ENCODE measurements at places on chromosomes 12 and 14.

GRCh38 chr12:112354399-112354798 lies 27.8 kb downstream of the HECTD4 start:
- DNase-seq: no peak

DNA sequence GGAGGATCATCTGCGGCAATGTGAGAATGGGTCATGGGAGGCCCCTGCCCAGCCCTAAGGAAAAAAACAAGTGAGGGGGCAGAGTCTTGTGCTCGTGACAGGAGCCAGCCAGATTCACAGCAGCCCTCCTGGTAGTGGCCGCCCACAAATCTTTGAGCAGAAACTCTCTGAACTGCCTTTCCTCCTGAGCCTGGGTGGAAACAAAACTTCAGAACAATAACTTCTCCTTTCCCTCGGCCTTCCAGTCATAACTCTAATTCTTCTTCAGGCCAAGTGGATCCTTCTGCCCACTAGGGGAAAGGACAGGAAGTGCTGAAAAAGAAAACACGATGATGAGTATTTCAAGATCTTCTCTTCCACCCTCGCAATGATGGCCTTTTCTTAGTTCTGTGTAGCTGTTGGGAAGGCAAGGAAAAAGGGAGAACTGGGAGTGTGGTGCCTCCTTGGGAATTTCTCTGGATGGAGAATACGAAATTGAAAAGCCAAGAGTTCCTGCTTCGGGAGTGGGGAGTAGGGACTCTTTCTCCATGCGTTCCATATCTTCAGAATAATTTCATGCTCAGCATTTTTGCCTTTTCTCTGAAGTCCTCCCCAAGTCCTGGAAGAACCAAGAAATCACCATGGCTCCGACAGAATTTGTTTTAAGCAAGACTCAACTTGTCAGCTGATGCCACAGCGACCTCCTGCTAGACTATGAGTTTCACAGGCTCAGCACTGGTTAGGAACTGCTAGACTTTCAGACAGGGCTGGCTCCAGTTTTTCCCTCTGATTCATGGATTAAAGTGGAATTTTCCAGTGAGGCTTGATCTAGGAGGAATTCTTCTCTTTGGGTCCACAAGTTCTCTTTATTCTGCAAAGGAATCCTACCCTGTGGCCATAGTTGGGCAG lies 188.9 kb downstream of the CAND1 start:
- no peak for DNase-seq

DNA sequence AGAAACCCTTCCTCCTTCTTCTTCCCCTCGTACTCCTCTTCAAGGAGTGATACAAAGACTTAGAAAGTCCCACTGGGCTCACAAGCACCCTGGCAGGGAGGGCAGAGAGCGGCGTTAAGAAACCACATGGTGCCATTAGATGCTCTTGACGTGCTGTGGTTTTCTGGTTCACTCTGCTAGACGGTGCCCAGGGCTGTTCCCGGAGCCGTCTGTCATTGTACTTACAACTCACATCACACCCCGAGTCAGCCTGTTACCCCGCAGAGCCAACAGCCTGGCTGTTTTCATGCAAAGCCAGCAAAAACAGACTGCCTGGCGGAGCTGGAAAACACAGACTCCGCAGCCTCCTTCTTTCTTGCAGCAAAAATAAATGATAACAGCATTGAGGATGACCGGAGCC lies 232.6 kb upstream of the TBX3 start:
- DNase-seq: no peak

DNA sequence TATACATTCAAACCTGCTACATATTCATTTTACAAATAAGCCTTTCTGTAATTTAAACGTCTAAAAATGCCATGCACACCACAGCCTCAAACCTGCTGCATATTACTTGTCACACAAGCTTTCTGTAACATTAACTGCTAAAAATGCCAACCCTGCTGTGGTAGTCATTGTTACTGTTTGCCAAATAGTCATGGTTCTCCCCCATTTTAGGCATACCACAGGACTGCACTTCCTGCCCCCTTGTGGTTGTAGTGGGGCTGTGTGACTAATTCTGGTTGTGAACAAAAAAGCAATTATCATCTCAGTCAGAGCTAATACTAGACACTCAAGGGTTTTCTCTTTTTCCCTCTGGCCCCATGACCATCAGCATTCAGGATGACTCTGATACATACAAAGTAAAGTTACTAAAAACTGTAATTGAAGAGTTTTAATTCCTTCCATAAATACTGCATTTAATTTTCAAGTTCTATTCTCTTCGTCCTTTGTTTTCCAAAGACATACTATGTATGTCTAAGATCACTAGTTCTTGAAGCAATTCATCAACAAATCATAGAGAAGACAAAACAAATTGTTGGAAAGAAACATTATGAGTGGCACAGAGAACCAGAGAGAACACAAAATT lies 5.7 kb upstream of the SLC35F4 start:
- no peak for DNase-seq

- DNase-seq: peak; percentile 21
These were observed 9.5 kb downstream of the CLIP1 start for GRCh38 chr12:122412851-122413433.

DNA sequence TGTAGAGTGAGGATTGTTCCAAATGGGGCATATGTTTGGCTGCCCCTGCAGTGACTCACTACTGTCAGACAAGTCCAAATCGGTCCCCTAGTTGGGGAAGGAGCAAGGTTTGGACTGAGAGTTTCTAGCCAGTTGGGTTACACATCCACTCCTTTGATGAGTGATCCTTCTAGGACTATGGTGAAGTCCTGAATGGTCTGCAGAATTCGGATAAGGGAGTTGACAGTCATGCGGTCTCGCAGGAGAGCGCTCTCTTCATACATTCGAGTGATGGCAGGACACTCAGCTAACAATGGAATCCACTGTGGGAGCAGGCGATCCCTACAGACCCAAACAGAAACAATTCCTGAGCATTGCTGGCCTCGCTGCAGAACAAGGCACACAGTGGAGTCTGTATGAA lies 61.5 kb upstream of the SINHCAF start:
- DNase-seq: no peak

GRCh38 chr12:61667676-61668075 lies 592.5 kb upstream of the USP15 start:
- no peak for DNase-seq

GRCh38 chr12:92552412-92553108 lies 150.2 kb upstream of the PLEKHG7 start:
- DNase-seq: no peak

DNA sequence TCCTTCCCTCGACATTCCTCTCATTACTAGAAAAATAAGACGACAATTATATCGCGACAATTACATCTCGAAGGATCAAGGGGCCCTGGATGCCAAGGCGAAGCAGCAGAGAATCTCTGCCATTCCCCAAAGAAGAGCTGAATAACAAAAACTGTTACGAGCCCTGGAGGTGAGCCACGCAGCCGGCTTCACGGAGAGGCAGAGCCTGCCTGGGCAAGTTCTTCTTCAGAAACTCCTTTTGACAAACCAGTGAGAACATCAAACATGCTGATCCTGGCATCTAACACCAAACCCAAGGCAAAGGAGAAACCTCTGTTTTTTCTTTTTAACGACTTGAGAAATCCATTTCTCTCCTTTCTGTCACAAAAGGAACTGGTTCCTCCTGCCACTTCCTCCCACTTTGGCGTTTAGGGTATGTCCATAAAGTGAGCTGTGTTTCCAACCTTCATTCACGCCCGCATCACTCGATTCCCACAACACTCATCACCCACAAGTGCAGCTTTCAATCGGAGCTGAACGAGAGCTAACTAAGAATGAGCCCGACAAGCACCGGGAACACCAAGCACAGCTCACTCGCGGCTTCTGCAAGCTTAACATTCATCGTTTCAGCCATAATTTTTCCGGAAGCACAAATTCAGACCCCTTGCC lies 21.5 kb downstream of the CCDC88C start:
- no peak for DNase-seq
